Stimulated activated CD8-positive, alpha-beta memory T cell treated with anti-CD3 and anti-CD28 coated beads, Interleukin-12 subunit alpha, Interleukin-12 subunit beta, amount 100 ng/mL, for 4 hours (primary cell): ENCODE measurements at places on chromosomes 13 and 19.

- no peak for DNase-seq
Observed at GRCh38 chr13:94660695-94661326, 51.5 kb downstream of the SOX21 start.

- no peak for DNase-seq
Observed at GRCh38 chr19:38266981-38267597, 2.7 kb downstream of the SPINT2 start.

DNA sequence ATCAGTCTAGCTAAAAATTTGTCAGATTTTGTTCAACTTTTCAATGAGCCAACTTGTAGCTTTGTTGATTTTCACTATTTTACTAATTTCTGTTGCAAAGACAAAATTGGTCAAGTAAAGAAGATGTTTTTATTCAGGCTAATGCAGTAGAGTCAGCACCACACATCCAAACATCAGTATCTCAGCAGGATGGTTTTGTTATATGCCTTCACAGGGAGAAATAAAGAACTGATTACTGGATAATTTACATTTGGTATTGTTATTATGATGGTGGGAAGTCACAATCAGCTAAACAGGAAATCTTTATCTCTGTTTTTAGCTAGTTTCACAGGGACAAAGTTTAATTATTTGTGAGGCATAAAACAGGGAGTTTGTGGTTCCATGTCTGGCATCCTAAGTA, 713.4 kb downstream of the SLITRK5 start:
- no peak for DNase-seq

DNA sequence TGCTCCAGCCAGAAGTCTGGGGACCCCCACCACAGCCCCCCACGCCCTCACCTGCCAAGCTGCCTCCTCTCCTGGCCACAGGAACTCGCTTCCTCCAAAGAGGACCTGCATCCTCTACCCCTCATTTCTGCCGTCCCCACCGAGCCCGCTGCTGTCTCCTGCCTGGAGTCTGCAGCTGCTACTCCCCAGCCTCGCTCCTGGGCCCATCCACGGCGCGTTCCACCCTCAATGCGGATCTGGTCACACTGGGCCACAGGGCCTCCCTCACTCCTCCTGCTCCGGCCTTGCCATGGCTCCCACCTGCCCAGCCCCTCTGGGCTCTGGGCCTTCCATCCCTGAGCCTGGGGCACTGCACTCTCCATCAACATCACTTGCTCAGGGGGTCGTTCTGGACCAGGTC, 4.3 kb downstream of the BTBD2 start:
- no peak for DNase-seq

DNA sequence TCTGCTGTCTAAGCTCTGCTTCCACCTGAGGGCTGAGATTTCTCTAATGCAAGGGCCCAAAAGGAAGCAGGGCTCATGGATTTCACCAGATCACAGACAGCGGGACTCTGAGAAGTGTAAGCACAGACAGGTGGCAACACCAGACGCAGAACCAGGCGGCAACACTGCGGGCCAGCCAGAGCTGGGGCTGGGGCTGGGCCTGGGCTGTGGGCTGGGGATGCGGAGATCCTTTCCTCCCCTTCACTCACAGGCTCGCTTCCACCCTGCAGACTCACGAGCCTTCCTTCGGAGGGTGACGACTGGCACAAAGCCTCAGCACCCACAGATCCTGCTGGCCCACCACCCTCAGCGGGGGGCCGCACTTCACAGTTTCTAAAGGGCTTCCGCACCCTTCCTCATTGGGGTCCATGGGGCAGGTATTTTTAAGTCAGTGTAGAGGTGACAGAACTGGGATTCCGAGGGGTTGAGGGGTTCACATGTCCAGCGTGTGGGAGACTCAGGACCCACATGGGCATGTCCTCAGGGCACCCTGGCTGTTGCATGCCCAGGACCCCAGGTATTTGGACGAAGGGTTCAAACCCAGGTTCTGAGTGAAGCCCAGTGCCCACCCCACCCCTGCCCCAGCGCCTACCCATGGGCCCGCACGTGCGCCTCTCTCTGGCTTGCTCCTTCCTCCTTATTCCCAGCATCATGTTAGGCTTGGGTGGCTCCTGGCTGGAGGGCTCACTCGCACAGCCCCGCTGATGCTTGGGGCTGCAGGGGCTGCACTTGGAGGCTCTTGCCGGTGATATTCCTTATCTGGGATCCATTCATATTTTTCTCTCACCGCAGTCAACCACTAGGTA, 137.3 kb upstream of the GPR12 start:
- DNase-seq: no peak
